Central memory CD8-positive, alpha-beta T cell (primary cell): ENCODE measurements at places on chromosomes 12 and 14.

DNA sequence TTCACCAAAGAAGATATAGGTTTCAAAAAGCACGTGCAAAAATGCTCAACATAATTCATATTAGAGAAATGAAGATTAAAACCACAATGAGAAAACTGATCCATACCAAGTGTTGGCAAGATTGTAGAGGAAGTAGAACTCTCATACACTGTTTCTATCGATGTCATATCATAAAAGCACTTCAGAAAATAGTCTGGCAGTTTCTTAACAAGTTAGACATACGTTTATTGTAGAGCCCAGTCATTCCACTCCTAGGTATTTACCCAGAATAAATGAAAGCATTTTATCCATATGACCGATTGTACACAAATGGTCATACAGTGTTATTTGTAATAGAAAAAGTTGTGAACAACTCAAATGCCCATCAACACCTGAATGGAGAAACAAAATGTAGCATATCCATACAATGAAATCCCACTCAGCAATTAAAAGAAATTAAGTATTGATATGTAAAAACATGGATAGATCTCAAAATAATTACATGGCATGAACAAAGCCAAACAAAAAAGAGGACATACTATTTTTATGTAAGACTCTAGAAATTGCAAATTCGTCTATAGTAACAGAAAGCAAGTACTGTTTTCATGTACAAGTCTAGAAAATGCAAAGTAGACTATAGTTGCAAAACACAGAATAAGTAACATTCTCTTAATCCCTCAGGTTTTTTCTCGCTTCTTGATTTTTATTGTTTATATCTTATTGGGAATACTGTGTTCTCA, 41.0 kb downstream of the USP15 start:
- peak overlapping the region; percentile 62 for H3K27ac ChIP-seq
- H3K4me3 ChIP-seq = no peak overlapping the region
- H3K4me1 ChIP-seq = peaks cover 65% of the 10 kb centered on the region
- H3K27me3 ChIP-seq = no peaks in the 10 kb centered on the region
- H3K36me3 ChIP-seq = peaks cover 52% of the 10 kb centered on the region
- no peak for DNase-seq

DNA sequence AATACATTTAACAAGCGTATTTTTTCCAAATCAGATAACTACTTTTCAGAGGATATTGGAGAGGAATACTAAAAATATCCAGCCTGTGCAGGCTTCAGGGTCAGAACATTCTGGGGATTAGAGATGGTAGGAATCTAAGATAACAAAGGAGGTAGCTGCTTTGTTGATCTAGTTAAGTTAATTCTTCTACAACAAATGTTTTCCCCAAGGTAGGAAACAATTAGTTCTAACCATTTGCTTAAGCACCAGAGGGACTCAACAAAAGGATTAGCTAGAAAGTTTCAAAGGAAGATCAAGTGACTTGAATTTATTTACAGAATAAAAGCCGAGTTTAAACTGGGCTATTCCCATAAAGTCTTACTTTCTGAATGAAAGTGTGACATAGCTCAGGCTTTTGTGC, 524.2 kb downstream of the TMTC2 start:
- H3K4me3 ChIP-seq = no peak overlapping the region
- H3K27ac ChIP-seq = no peak overlapping the region
- H3K36me3 ChIP-seq = no peaks in the 10 kb centered on the region
- no peak for DNase-seq
- no peaks in the 10 kb centered on the region for H3K27me3 ChIP-seq

- no peak overlapping the region for H3K4me3 ChIP-seq
- no peak overlapping the region for H3K27ac ChIP-seq
- DNase-seq = no peak
- H3K4me1 ChIP-seq = peaks cover 8% of the 10 kb centered on the region
- H3K36me3 ChIP-seq = peaks cover 82% of the 10 kb centered on the region
Measured at GRCh38 chr12:121424624-121424975, 24.7 kb downstream of the RNF34 start.

- H3K4me1 ChIP-seq = peaks cover 38% of the 10 kb centered on the region
- no peak overlapping the region for H3K4me3 ChIP-seq
- DNase-seq = no peak
- no peak overlapping the region for H3K27ac ChIP-seq
- no peaks in the 10 kb centered on the region for H3K36me3 ChIP-seq
- no peaks in the 10 kb centered on the region for H3K27me3 ChIP-seq
Measured at GRCh38 chr12:39375206-39375808, 67.6 kb downstream of the KIF21A start.

DNA sequence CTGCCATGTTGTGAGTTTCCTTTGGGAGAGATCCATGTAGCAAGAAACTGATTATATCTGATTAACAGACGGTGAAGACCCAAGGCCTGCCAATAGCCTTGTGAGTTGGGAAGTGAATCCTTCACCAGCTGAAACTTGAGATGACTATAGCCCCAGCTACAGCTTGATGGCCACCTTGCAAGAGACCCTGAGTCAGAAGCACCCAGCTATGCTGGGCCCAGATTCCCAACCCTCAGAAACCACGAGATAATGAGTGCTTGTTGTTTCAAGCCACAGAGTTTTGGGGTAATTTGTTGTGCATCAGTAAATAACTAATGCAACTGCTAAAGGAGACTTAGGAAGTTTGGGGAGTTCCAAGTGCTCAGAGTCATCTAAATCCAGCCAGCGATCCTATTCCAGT, 80.3 kb downstream of the AVPR1A start:
- no peak overlapping the region for H3K4me3 ChIP-seq
- no peak overlapping the region for H3K27ac ChIP-seq
- H3K36me3 ChIP-seq = peaks cover 2% of the 10 kb centered on the region
- H3K4me1 ChIP-seq = no peaks in the 10 kb centered on the region

- no peak overlapping the region for H3K4me3 ChIP-seq
- H3K4me1 ChIP-seq = no peaks in the 10 kb centered on the region
- DNase-seq = no peak
- H3K27me3 ChIP-seq = no peaks in the 10 kb centered on the region
- H3K27ac ChIP-seq = no peak overlapping the region
Measured at GRCh38 chr12:29116414-29116813, 32.7 kb upstream of the FAR2 start.

GRCh38 chr14:73227812-73228781, 9.2 kb upstream of the PAPLN start:
- H3K27ac ChIP-seq = peak overlapping the region; percentile 64
- no peaks in the 10 kb centered on the region for H3K4me1 ChIP-seq
- peaks cover 17% of the 10 kb centered on the region for H3K36me3 ChIP-seq
- H3K27me3 ChIP-seq = peaks cover 9% of the 10 kb centered on the region
- no peak for DNase-seq

GRCh38 chr12:57240066-57240921, 10.7 kb downstream of the STAC3 start:
- no peak for DNase-seq
- peak overlapping the region; percentile 85 for H3K27ac ChIP-seq
- peaks cover 78% of the 10 kb centered on the region for H3K4me1 ChIP-seq
- H3K27me3 ChIP-seq = peaks cover 89% of the 10 kb centered on the region
- H3K36me3 ChIP-seq = peaks cover 26% of the 10 kb centered on the region

DNA sequence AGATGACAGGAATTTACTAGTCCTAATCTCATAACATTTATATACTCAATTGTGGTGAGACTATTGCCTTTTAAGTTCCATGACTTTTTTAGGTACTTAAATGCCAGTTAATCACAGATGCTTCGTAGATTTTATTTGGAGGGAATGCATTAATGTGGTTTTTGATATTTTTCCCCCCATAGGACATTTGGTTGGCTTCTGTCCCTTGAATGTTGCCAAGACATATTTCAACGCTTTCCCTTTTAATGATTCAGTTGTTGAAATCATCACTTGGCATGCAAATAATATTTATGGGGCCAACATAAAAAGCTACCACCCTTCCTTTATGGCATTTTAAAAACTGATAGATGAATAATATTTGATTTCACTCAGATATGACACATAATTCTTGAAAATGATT, 172.1 kb downstream of the ACSS3 start:
- peaks cover 2% of the 10 kb centered on the region for H3K36me3 ChIP-seq
- no peak for DNase-seq
- H3K4me3 ChIP-seq = no peak overlapping the region
- no peaks in the 10 kb centered on the region for H3K27me3 ChIP-seq
- H3K27ac ChIP-seq = no peak overlapping the region

DNA sequence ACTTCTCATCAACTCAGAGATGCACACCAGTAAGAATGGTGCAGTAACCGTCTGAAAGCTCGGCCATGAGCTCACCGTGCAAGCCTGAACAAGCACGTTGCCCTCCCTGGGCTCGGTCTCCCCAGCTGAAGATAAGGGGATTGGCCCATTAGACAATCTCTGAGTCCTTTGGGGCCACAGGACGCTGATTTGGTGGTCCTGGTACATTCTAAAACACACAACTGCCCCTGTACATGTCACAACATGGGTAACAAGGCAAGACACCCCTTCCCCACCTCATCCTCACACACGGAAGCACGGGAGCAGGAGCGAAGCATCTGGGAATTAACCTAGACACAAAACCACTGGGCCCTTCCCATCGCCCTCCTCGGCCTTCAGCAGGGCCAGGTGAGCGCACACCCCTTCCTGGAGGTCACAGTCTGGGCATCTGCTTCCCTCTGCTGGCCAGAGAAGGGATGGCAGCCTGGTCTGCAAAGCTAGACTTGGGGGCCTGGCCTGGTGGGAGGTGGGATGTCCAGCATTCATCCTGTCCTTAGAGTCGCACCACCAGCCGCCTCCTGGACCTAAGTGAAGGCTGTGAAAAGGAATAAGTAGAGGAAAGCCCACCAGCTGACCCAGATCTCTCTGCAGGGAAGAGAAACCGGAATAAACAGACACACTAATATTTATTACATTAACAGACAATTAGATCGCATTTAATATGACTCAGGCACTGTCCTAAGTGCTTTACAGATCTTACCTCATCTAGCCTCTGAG, 18.9 kb upstream of the SMUG1 start:
- no peak overlapping the region for H3K4me3 ChIP-seq
- DNase-seq = peak; percentile 69
- peaks cover 7% of the 10 kb centered on the region for H3K4me1 ChIP-seq

- no peaks in the 10 kb centered on the region for H3K36me3 ChIP-seq
- no peaks in the 10 kb centered on the region for H3K4me1 ChIP-seq
- H3K27me3 ChIP-seq = no peaks in the 10 kb centered on the region
- no peak overlapping the region for H3K4me3 ChIP-seq
Measured at GRCh38 chr12:125418902-125419564, 353.8 kb downstream of the AACS start.

GRCh38 chr14:89750908-89751392, 203.6 kb downstream of the EFCAB11 start:
- no peaks in the 10 kb centered on the region for H3K36me3 ChIP-seq
- H3K27me3 ChIP-seq = no peaks in the 10 kb centered on the region
- no peak for DNase-seq
- no peak overlapping the region for H3K4me3 ChIP-seq
- peaks cover 15% of the 10 kb centered on the region for H3K4me1 ChIP-seq

- no peaks in the 10 kb centered on the region for H3K27me3 ChIP-seq
- no peak overlapping the region for H3K4me3 ChIP-seq
- H3K4me1 ChIP-seq = peaks cover 35% of the 10 kb centered on the region
- no peak for DNase-seq
- H3K27ac ChIP-seq = no peak overlapping the region
Measured at GRCh38 chr14:99317231-99318090, 45.5 kb upstream of the BCL11B start.

DNA sequence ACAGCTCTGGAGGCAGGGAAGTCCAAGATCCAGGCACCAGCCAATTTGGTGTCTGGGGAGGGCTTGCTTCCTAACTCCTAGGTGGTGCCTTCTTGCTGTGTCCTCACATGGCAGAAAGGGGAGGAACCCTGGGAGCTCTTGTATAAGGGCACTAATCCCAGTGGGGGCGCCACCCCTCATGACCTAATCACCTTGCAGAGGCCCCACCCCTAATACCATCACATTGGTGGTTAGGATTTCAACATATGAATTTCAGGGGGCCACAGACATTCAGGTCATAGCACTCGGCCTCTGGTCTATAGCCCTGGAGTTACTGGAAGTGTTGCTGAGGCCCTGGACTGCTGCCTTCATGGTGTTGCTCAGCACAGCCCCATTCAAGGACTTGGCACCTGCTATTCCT, 14.6 kb downstream of the PSMD9 start:
- peak overlapping the region; percentile 85 for H3K27ac ChIP-seq
- no peak overlapping the region for H3K4me3 ChIP-seq
- H3K36me3 ChIP-seq = peaks cover 68% of the 10 kb centered on the region
- DNase-seq = no peak
- no peaks in the 10 kb centered on the region for H3K27me3 ChIP-seq

DNA sequence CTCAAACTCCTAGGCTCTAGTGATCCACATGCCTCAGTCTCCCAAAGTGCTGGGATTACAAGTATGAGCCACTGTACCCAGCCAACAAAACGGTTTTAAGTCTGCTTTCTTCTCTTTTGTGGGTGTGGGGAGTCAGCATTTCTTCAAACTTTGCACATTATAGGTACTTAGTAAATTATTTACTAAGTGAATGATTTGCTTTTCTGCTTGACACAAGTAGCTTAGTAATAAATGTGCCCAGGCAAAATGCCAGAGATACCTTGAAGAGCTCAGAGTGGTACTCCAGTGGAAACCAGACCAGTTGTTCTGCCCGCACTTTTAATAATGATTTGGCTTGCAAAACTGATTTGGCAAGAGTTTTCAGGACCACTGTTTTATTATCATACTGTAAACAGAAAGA, 15.0 kb downstream of the DEPDC4 start:
- DNase-seq = no peak
- H3K36me3 ChIP-seq = no peaks in the 10 kb centered on the region
- no peak overlapping the region for H3K27ac ChIP-seq
- no peaks in the 10 kb centered on the region for H3K4me1 ChIP-seq

GRCh38 chr12:95805864-95806671, 15.5 kb upstream of the NTN4 start:
- H3K4me1 ChIP-seq = no peaks in the 10 kb centered on the region
- H3K27ac ChIP-seq = no peak overlapping the region
- H3K4me3 ChIP-seq = no peak overlapping the region
- peaks cover 2% of the 10 kb centered on the region for H3K36me3 ChIP-seq
- H3K27me3 ChIP-seq = peaks cover 46% of the 10 kb centered on the region

GRCh38 chr12:53061404-53062010, 11.6 kb downstream of the TNS2 start:
- DNase-seq = no peak
- H3K4me1 ChIP-seq = peaks cover 17% of the 10 kb centered on the region
- H3K36me3 ChIP-seq = peaks cover 11% of the 10 kb centered on the region
- no peak overlapping the region for H3K4me3 ChIP-seq
- H3K27me3 ChIP-seq = no peaks in the 10 kb centered on the region
- peak overlapping the region; percentile 22 for H3K27ac ChIP-seq

GRCh38 chr12:19201661-19202060, 72.1 kb downstream of the PLEKHA5 start:
- H3K4me3 ChIP-seq = no peak overlapping the region
- no peaks in the 10 kb centered on the region for H3K4me1 ChIP-seq
- no peak overlapping the region for H3K27ac ChIP-seq
- no peak for DNase-seq
- no peaks in the 10 kb centered on the region for H3K27me3 ChIP-seq
- H3K36me3 ChIP-seq = no peaks in the 10 kb centered on the region

DNA sequence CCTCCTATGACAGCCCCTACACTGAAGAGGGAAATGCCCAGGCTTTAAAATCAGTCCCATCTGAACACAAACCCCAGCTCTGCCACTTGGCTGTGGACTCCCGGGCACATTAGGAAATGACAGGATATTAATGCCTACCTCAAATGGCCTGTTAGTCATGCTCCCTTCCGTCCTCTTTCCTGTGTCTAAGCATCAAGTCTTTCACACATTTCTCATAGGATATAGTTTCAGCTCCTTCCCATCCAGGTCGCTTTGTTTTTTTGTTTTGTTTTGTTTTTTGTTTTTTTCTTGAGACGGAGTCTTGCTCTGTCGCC, 16.1 kb downstream of the PLEK2 start:
- H3K36me3 ChIP-seq = peaks cover 1% of the 10 kb centered on the region
- peaks cover 22% of the 10 kb centered on the region for H3K27me3 ChIP-seq
- H3K27ac ChIP-seq = no peak overlapping the region
- H3K4me1 ChIP-seq = no peaks in the 10 kb centered on the region
- H3K4me3 ChIP-seq = no peak overlapping the region
